Neural progenitor cell (in vitro differentiated cells): ENCODE measurements at places on chromosomes 11 and 22.

GRCh38 chr11:131217313-131218310 is 152.8 kb upstream of the NTM start:
- no peak for DNase-seq

DNA sequence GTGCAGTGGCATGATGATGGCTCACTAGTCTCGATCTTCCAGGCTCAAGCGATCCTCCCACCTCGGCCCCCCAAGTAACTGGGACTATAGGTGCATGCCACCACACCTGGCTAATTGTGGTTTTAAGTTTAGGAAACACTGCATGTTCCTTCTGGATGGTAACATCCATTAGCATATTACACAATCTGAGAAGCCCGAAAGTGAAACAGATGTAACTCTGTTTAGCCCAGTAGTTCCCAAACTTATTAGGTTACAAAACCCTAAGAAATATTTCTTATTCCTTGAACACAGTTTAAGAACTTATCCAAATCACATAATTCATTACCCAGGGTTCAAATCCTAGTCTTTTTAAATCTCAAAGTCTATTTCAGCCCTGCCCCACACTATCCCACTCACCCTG is 28.3 kb downstream of the POLDIP3 start:
- DNase-seq: no peak

GRCh38 chr22:32265882-32266767 is 11.0 kb upstream of the SLC5A4 start:
- peak; percentile 85 for DNase-seq

GRCh38 chr22:37267135-37267587 is 15.1 kb upstream of the CYTH4 start:
- DNase-seq: peak; percentile 88

DNA sequence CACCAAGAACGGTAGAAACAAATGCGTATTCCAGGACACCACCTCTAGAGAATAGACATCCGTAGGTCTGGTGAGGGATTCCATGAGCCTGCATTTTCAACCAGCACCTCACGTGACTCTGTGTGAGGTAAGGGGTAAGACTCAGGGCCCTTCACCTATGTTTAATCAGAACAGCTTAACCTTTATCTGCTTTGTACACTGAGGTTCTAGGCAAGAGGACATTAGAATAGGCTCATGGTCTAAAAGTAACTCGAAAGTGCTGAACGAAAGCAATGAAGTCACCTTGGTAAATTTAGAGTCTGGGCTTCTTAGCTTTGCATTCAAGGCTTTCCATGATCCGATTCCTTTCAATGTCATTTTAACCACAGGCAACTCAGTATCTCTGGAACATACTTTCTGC is 270.5 kb upstream of the CADM1 start:
- DNase-seq: no peak

DNA sequence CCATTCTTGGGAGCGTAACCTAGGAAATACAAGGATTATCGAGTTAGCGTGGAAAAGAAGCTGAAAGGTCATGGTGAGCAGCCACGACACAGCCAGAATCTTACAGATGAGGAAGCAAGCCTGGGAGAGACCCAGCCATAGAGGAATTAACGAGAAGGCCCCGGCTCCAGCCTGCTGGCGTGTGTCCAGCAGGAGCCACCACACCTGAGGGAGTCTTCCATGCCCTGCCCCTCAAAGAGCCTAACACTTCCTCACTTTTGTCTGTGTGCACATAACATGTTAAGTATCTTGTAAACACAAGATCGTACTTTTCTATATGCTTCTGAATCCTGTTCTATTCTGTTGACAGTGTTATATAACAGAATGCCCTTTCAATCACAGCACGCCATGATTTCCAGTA is 18.1 kb downstream of the CECR2 start:
- no peak for DNase-seq

DNA sequence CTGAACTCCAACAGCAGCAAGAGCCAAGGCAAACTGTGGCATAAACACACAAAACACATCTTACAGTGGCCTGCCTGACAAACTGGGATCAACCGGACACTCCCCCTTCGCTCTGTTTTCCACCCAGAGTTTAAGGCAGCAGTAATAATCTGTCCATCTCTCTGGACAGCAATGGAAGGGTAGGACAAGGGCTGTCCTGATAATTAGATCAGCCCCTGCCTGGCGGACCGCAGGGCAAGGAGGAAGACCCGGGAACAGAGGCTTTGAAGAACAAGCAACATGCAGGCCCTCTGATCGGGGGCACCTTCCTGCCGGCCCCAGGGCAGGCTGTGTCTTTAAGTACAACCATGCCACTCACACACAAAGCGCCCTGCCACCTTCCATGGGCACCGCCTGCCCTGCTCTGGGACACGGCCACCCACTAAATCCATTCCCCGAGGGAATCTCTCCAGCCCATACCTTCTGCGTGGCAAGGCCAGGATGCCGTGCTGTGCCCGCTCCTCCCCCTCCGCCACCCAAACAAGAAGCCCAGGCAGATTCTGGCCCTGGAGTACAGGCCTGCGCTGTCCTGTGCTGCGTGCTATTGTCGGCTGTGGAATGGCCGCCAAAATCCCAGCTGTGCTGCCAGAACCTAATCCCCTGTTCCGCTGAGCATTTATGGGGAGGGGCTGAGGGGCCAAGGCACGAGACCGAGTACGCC is 38.8 kb downstream of the NUMA1 start:
- peak; percentile 92 for DNase-seq

GRCh38 chr22:21952586-21953571 is at the start of gene PPM1F:
PPM1F (minus strand) TSS chr22:21952848; CDS start chr22:21946048, 6,800 bp downstream.
- peak; percentile 95 for DNase-seq

DNA sequence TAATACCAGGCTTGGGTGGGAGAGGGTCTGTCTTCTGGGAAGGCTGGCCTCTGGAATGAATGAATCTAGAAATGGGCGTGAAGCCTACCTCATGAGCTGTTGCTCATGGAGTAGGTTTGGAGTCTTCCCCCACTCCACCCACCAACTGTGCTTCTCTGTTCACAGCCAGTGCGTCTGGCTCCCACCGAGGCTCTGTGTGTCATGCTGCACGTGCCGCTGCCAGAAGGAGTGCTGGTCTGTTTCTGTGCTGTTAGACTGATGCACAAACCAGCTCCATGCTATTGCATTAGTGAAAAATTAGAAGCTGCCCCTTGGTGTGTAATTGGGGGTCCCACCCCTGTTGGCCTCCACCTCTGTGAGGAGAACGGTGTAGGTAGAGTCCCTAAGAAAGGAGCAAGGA is 132.3 kb upstream of the PARVA start:
- no peak for DNase-seq

DNA sequence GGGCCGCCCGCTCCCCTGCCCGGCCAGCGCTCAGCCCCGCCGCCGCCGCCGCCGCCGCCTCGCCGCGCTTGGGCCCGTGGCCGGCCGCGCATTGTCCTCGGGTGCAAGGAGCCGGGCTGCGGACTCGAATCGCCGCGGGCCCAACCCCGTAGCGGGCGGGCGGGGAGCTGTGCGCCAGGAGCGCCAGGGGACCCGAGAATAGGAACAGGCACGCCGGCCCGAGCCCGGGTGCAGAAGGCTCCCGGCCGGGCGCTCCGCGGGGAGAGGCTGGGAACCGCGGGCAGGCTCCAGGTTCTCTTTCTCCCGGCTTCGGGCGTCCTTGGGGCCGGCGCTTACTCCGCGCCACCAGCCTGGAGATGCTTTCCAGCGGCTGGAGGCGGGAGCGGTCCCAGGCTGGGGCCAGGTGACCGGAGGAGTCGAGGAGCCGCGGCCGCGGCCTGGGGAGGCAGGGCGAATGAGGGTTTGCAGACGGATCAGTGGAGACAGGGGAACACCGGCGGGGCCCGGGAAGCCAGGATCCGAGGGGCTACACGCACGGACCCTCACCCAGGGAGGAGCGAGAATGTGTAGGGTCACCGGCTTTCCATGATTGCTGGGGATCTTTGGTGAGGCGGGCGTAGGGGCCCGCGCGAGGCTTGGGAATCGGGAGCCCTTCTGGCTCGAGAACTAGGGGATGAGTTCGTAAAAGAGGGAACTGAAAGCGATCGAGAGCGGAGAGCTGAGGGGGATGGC is 726 bp downstream of the PKNOX2 start:
- DNase-seq: peak; percentile 65
